GM23248 (cell line): ENCODE measurements at places on chromosomes 2 and 18. TPM values are rescaled to one million over a fixed set of nuclear protein-coding genes. Genes with fewer than 3 reads are reported as not detected.
A peak's percentile ranks its signal among the peaks of the same experiment; 100 is the strongest.

- DNase-seq: no peak
Observed at GRCh38 chr2:209387389-209387788, 36.5 kb upstream of the MAP2 start.

- no peak for DNase-seq
Observed at GRCh38 chr2:191721331-191721730, 43.4 kb downstream of the NABP1 start.

GRCh38 chr2:19579461-19579860 is 221.0 kb upstream of the OSR1 start:
- DNase-seq: peak; percentile 13

- DNase-seq: no peak
Observed at GRCh38 chr2:98771721-98772524, 41.0 kb upstream of the MGAT4A start.

DNA sequence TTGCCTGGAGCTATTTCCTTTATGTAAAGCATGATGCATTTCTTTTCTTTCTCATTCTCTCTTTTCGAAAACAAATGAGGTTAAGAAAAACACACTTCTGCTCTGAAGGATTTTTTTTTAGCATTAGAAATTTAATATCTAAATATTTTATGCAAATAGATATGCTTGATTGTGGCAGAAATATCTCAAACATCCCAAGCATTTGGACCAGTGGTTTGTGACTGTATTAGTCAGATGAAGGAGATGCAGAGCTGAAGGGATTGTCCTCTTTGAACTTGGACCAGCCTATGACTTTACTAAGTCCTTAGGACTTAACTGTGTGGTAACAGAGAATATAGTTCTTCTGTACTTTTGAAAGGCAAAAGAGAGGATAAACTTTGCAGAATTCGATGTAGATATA is 335.9 kb upstream of the NT5C1B start:
- peak; percentile 82 for DNase-seq

SFTPB gene
- not detected in 2 replicates for total RNA-seq

- no peak for DNase-seq
Observed at GRCh38 chr2:145078923-145079322, 559.0 kb upstream of the ZEB2 start.

GRCh38 chr2:109148991-109149645 is 20.1 kb downstream of the SH3RF3 start:
- DNase-seq: no peak

DNA sequence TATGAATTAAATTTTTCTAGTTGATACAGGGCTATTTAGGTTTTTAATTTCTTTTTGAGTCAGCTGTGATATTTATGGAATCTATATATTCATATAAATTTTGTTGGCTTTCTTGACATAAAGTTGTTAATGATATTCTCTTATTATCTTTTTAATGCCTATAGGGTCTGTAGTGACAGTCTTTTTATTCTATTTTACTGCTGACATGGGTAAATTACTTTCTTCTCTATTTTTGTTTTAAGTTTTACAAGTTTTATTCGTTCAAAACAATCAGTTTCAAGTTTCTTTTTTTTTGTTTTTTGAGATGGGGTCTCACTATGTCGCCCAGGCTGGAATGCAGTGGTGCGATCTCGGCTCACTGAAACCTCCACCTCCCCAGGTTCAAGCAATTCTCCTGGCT is 226.3 kb downstream of the ZRANB3 start:
- no peak for DNase-seq

PIEZO2 gene
- total RNA-seq: 1.1 and 1.5 TPM in 2 replicates

GRCh38 chr2:66693076-66693965 is 258.4 kb downstream of the MEIS1 start:
- no peak for DNase-seq

RBM44 gene
- total RNA-seq: 0.11 and 2.8 TPM in 2 replicates

- DNase-seq: no peak
Observed at GRCh38 chr2:69811591-69811990, 17.9 kb upstream of the GMCL1 start.

DES gene
- 0.51 and 2.7 TPM in 2 replicates for total RNA-seq

DNA sequence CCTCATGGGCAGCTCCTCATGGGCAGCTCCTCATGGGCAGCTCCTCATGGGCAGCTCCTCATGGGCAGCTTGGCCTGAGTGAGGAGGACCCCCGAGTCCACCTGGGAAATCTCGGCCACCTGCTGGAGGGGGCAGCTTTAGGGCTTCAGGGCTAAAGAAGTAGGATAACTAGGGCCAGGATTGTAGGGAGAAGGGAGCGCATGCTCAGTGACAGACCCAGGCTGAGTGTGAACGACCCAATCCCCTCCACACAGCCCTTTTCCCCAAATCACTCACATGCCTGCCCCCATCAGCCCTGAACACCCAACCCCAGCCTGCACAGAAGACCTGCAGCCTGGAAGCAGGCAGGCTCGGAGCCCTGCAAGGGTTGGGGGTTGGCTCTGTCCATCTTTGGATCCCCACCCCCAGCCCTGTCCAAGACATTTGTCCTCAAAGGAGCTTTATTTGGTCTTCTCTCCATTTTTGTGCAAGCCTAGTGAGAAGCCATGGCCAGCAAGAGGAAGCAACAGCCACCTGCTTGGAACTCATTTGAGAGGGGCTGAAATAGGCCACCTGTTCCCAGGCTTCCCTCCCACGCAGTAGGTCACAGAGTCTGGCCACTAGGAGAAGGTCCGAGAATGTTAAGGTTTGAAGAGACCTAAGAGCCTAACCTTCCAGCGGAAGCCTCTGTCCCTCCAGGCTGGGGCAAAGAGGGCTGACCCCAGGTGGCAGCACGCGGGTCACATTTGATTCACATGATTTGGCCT is 249.9 kb downstream of the TNS1 start:
- DNase-seq: no peak

KATNAL2 gene
- total RNA-seq: 3.9 and 9.6 TPM in 2 replicates
